DMS 273 treated with DMSO at 0.1 percent for 48 hours (cell line): ENCODE measurements at places on chromosomes 11 and 22.

GRCh38 chr11:33919645-33920044, 27.8 kb upstream of the LMO2 start:
- DNase-seq, result no peak

GRCh38 chr22:29443861-29444792, 5.7 kb downstream of the RFPL1 start:
- no peak for DNase-seq

GRCh38 chr11:121445071-121445768, 6.9 kb upstream of the SORL1 start:
- DNase-seq, result no peak

DNA sequence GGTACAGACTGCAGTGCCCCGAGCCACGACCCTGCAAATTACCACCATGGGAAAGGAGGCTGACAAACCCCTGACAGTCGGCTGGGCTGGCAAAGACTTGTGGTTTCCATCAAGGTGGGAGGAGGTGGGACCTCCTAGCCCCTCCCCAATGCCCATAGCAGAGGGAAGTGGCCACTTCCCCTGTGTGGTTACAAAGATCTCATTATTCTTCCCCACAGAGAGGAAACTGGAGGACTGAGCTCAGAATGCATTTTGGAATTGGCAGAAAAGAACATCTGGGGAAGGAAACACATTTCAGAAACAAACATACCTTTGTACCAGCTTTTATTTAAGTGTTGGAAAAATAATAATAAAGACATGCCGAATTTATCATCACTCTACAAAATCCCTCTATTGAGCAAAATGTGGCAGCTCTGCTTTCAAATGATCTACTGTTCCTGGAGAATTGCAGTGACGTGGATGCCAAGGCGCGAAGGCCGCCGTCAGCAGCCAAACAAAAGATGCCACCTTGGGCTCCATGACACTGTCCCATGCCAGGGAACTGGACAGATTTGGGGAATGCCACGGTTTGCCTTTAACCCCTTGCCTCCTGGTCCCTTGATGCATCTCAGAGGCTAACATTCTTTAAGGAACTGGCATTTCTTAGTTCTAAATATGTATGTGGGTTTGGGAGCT, 169.6 kb downstream of the CRYBB2 start:
- no peak for DNase-seq

DNA sequence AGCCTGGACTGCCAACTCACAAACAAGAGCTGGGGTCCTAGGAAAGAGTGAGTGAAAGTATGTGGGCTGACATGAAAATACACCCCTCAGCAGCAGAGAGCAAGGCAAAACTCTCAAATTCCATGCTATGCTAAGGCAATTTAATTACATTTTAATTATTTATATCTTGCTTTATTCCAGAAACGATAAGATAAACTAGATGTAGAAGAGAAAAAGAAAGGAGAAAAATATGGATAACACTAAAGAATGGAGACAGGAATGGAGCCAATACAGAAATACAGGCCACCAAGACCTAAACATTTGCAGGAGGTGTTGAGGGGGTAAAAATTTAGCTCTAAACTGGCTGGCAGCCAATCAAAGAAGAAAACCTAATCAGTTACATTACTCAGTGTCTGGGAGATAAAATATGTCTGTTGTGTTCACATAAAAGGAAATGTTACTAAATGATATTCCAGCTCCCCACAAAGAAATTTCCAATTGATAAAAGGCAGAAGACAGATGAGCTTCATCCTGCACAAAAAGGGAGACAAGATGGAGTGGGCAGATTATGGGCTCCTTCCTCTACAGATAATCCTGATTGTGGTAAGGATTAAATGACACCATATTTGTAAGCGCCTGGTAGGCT, 223.5 kb upstream of the BLID start:
- no peak for DNase-seq

DNA sequence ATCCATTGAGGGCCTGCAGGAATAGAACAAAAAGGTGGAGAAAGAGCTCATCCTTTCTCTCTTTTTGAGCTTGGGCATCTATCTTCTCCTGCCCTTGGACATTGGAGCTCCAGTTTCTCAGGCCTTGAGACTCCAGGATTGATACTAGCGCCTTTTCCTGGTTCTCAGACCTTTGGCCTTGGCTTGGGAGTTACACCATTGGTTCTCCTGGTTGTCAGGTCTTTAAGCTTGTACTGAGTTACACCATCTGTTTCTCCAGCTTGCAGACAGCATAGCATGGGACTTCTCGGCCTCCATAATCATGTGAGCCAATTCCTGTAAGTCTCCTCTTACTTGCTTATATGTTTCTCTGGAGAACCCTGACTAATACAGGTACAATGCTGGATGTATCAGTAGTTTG, 72.6 kb downstream of the GRK3 start:
- no peak for DNase-seq

DNA sequence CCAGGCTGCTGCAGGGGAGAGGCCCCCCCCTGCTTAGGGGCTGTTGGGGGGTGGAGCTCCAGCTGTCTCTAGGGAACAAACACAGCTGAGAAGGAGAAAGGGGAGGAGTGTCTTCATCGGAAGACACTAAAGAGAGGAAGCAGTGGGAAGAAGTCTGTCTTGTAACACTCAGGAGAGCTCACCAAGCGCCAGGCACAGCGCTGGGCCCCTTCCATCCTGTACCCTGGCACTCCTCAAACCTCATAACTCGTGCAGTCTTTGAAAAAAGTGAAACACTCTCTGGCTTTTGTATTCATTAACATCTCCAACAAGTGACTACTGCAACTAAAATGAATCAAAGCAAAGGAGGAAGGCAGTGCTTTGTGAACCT, 67.4 kb upstream of the PRDM11 start:
- DNase-seq, result no peak

GRCh38 chr11:69524991-69525411, 43.5 kb downstream of the LINC01488 start:
- DNase-seq, result no peak
